ENCODE measurements at places on chromosomes 2 and 18. TPM values are rescaled to one million over a fixed set of nuclear protein-coding genes. Genes with fewer than 3 reads are reported as not detected.

The DTNA gene
- total RNA-seq = 6.6 TPM

The SCN3A gene
- not detected for total RNA-seq

The SCLY gene
- 9.7 TPM for total RNA-seq

The UGT1A6 gene
- not detected for total RNA-seq

The NYAP2 gene
- total RNA-seq = under 0.01 TPM

The VWA3B gene
- not detected for total RNA-seq

The MYOM1 gene
- 0.13 TPM for total RNA-seq

The FTCDNL1 gene
- total RNA-seq = not detected

The TMEM178A gene
- 1.8 TPM for total RNA-seq

The MAP3K19 gene
- total RNA-seq = not detected

The OR6B2 gene
- not detected for total RNA-seq

All from epithelial cell of alveolus of lung (primary cell).